ENCODE measurements at places on chromosomes 3 and 15. TPM values are rescaled to one million over a fixed set of nuclear protein-coding genes. Genes with fewer than 3 reads are reported as not detected.

RAD18 gene
- total RNA-seq = 13.2 TPM

RAB8B gene
- 184 TPM for total RNA-seq

CORO2B gene
- 12.3 TPM for total RNA-seq

AMOTL2 gene
- 96.4 TPM for total RNA-seq

FGD5 gene
- 0.85 TPM for total RNA-seq

IL12A gene
- total RNA-seq = 1.2 TPM

TERB2 gene
- not detected for total RNA-seq

REC114 gene
- not detected for total RNA-seq

ASTE1 gene
- 7.3 TPM for total RNA-seq

TRIM42 gene
- total RNA-seq = not detected

RLBP1 gene
- not detected for total RNA-seq

FBXO40 gene
- not detected for total RNA-seq

CD86 gene
- not detected for total RNA-seq

LRTM1 gene
- total RNA-seq = not detected

STRIT1 gene
- not detected for total RNA-seq

CDCP1 gene
- total RNA-seq = 37.5 TPM

GTF2E1 gene
- 31.1 TPM for total RNA-seq

MINAR1 gene
- 0.38 TPM for total RNA-seq

CLDN18 gene
- not detected for total RNA-seq

MIX23 gene
- total RNA-seq = 53.5 TPM

POLQ gene
- total RNA-seq = 11.3 TPM

C3orf85 gene
- not detected for total RNA-seq

TBC1D2B gene
- total RNA-seq = 28.6 TPM

CYP1A2 gene
- total RNA-seq = not detected

PAQR5 gene
- 0.58 TPM for total RNA-seq

CHST13 gene
- not detected for total RNA-seq

PLSCR2 gene
- not detected for total RNA-seq

NR1I2 gene
- total RNA-seq = not detected

All from regular cardiac myocyte (primary cell).